ENCODE measurements at places on chromosomes 2 and 18. TPM values are rescaled to one million over a fixed set of nuclear protein-coding genes. Genes with fewer than 3 reads are reported as not detected.

The BMP10 gene
- total RNA-seq: not detected

The SERPINB4 gene
- not detected for total RNA-seq

The OSBPL6 gene
- total RNA-seq: 0.52 TPM

The ADCY3 gene
- 67.2 TPM for total RNA-seq

The FSHR gene
- total RNA-seq: under 0.01 TPM

The SPP2 gene
- 0.16 TPM for total RNA-seq

The CNDP1 gene
- total RNA-seq: not detected

The PIEZO2 gene
- 1.3 TPM for total RNA-seq

The LRRC30 gene
- not detected for total RNA-seq

All from bronchial smooth muscle cell (primary cell).